GM12878 (cell line): ENCODE measurements at places on chromosomes 4 and X.

GRCh38 chr4:23268072-23268771 lies 575.5 kb downstream of the GBA3 start:
- no peak for DNase-seq

GRCh38 chr4:63211375-63211774 lies 1197.9 kb downstream of the TECRL start:
- DNase-seq, result no peak

GRCh38 chrX:69101683-69102251 lies 63.5 kb downstream of the PJA1 start:
- no peak for DNase-seq

- DNase-seq, result no peak
Observed at GRCh38 chr4:83962492-83962891, 426.6 kb downstream of the GPAT3 start.

GRCh38 chr4:101954351-101954750 lies 163.8 kb downstream of the BANK1 start:
- no peak for DNase-seq
